Stimulated activated CD8-positive, alpha-beta memory T cell treated with anti-CD3 and anti-CD28 coated beads, Interleukin-4, amount 100 ng/mL, for 4 hours (primary cell): ENCODE measurements at places on chromosomes 11 and 22.

DNA sequence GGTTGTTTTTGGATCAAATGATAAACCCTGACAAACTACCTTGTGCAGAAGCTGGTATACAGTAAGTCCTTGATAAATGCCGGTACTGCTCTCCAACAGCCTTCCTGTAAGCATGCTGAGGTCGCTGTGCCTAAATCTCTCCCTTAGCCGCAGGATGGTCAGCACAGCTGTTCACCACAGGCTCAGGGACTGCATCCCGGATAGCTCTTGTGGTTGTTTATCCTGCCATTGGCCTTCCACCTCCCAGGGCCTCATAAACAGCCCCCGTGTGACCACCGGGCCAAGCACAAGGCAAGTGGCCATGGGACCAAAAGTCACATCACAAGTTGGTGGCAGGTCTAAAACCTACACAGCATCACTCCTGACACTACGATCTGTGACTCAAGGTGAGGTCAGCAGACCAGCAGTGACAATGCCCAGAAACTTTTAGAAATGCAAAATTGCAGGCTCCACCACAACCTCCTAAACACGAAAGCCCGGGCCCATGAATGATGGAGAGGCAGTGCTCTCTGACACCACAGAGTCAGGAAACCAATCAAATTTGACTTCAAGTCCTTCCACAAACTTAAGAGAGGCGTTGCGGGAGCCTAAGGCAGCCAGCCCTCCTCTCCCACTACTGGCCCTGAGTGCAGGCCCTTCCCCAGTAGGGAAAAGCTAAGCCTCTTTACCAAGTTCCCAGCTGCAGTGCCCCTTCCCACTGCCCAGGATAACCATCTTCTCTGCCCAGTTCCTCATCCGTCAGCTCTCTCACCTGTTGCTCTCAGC, 3.9 kb downstream of the SPATA19 start:
- no peak for DNase-seq

- DNase-seq, result no peak
Observed at GRCh38 chr22:26041931-26042330, 127.3 kb upstream of the SEZ6L start.

GRCh38 chr11:23288003-23288783, 427.9 kb upstream of the CCDC179 start:
- DNase-seq, result no peak

- no peak for DNase-seq
Observed at GRCh38 chr11:112159098-112160065, 4.5 kb downstream of the IL18 start.

DNA sequence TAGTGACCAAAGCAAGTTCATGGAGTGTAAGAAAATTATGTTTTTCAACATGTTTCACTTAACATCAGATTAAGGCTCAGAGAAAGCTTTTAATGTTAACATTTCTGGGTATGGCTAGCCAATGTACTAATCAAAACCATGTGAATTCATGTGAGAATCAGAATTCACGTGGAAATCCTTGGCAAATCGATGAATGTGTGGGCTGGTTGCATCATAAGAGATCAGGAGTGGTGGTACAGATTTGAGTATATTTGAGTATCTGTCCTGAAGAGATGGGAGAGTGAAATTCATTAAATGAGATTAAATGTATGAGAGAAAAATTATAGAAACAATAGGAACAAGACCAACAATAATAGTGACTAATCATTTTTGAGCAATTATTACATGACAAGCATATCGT, 638.6 kb upstream of the ANO5 start:
- DNase-seq, result no peak

- DNase-seq, result no peak
Observed at GRCh38 chr11:64297699-64298358, 2.3 kb upstream of the CATSPERZ start.

- no peak for DNase-seq
Observed at GRCh38 chr22:36860017-36860416, 789 bp upstream of the NCF4 start.

- no peak for DNase-seq
Observed at GRCh38 chr22:39543095-39543494, 10.5 kb upstream of the RPS19BP1 start.

GRCh38 chr11:28400331-28401100, 292.3 kb downstream of the METTL15 start:
- no peak for DNase-seq

DNA sequence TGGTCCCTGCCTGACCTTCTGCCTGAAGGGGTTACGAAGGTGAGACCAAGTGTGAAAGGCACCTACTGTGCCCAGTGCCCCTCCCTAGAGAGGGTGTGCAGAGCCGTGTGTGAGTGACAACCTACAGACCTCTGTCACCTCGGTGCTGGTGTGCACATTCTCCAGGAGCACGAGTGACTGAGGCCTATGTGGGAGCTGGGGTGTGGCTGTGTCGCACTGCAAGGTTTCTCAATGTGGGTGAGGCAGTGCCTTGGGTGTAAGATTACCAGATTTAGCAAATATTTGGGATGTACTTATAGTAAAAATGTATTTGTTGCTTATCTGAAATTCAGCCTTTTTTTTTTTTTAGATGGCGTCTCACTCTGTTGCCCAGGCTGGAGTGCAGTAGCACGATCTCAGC, 5.6 kb downstream of the STARD10 start:
- no peak for DNase-seq

GRCh38 chr22:26849575-26849974, 192.2 kb downstream of the MIAT start:
- no peak for DNase-seq

- no peak for DNase-seq
Observed at GRCh38 chr11:61688365-61689163, 8.4 kb downstream of the DAGLA start.

- DNase-seq, result no peak
Observed at GRCh38 chr11:117786135-117786870, 10.7 kb downstream of the DSCAML1 start.

DNA sequence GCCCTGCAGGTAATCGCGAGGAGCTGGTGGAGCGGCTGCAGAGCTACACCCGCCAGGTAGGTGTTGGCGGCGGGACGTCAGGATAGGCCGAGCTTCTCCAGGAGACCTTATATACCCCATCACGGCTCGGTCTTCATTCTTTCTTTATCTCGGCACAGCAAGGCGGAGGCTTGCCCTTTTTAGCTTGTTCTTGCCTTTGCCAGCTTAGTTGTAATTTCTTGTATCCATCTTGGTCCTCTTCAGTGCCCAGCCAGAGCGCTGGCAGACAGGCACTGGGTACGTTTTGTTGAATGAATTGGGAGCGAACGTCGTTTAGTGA, 459 bp downstream of the SF3B2 start:
- no peak for DNase-seq

- DNase-seq, result no peak
Observed at GRCh38 chr11:66119348-66120133, 49.5 kb downstream of the PACS1 start.

- DNase-seq, result no peak
Observed at GRCh38 chr22:44795701-44796630, 43.6 kb downstream of the ARHGAP8 start.

DNA sequence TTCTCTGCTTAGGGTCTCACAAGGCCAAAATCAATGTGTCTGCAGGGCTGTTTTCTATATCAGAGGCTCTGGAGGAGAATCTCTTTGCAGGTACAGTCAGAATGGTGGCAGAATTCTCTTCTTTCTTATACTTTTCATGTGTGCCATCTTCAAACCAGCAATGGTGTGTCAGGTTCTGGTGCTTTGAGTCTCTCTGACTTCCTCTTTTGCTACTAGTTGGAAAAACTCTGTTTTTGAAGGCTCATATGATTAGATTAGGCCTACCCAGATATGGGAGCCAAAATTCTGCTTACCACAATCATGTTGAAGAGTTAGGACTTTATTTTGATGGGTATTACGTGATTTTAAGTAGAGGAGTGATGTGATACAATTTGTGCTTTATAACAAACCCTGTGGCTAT, 18.8 kb upstream of the TECTA start:
- no peak for DNase-seq

DNA sequence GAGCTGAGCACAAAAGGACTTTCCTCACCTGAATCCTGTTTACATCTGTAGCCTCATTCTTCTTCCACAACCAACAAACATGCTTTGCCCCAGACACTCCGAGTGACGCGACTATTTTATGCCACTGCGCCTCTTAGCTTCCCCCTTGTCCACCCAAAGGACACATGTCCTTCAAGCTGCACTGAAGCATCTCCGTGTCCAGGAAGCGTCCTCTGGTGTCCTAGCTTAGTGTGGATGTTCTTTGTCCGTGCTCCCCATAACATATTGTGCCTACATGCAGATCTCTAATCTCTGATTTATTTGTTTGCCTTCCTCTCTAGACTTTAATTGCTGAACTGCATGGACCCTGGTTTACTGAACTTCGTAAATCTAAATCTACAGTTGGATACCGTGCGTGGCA, 20.1 kb upstream of the CECR2 start:
- DNase-seq, result no peak

GRCh38 chr22:20401376-20402014, 7.5 kb downstream of the ZNF74 start:
- DNase-seq, result no peak

DNA sequence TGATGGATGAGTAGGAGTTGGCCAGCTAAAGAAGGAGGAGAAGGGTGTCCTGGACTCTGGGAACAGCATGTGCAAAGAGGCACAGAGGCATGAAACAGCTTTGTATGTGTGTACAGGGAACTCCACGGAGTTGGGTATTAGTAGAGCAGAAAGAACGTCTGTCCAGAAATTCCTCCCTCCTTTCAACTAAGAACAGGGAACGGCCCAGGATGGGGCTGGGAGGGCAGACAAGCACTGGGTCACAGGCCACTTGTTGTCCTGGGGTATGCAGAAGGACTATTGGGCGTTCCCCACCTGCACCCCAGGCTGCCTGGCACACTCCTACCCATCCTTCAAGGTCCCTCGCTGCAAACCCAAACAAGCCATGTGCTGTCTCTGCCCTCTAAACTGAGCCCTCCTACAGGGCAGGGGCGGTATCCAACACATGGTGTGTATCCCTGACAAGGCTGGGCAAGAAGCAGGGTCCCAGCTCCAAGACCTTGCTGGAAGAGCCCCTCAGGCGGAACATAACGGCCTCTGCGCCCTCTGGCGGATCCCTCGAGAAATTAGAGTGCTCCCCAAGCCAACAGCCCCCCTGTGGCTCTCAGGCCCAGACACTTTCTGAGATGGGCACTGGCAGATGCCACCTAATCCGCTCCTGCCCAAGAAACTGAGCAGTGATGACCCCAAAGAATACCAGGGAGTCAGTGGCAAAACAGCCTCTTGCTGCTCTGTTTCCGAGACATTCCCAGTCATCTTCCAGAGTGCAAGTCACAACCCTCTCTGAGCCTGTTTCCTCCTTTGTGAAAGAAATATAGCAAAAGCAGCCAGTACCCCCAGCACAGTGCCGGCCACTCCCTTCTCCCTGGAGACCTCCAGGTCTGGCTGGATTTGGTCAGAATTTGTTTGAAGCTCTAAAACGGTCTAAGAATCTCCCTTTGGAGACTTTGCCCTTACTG, 1.6 kb upstream of the ELFN2 start:
- peak; percentile 26 for DNase-seq

DNA sequence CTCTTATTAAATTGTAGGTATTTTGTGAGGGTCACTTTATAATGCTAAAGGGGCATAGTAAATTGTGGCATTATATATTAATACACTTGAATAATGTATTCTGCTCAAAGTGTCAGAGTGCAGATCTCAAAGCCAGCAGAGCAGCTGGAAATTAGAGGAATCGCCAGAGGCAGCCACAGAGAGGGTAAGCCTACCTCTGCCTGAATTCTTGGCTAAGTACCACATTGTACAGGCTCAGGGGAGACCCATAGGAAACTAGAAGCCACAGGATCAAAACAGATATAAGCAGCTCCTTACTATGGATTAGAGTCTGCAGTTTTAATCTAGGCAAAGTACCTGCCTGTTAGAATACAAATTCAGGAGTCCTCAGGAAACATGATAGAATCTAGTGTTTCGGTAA, 249.3 kb downstream of the DDX10 start:
- no peak for DNase-seq

- DNase-seq, result no peak
Observed at GRCh38 chr11:44979543-44980399, 29.1 kb upstream of the TP53I11 start.

DNA sequence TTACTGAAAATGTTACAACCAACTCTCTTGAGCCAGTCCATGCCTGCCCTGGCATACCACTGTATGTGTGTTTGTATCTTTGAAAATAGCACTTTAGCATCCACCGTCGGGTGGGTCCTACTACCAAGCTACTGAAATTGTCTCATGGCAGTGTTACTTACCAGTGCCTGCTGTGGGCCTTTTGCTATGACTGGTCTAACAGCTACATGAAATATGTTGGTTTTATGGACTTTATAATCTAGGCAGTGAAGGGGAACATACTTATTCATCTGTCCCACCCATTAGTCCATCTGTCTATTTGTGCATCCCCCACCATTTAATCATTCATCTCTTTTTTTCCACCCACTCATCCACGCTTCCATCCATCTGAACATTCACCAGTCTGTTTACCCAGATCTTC, 106.0 kb downstream of the NAV2 start:
- DNase-seq, result no peak

GRCh38 chr22:20606041-20606783, 98.8 kb downstream of the MED15 start:
- DNase-seq, result peak; percentile 28

DNA sequence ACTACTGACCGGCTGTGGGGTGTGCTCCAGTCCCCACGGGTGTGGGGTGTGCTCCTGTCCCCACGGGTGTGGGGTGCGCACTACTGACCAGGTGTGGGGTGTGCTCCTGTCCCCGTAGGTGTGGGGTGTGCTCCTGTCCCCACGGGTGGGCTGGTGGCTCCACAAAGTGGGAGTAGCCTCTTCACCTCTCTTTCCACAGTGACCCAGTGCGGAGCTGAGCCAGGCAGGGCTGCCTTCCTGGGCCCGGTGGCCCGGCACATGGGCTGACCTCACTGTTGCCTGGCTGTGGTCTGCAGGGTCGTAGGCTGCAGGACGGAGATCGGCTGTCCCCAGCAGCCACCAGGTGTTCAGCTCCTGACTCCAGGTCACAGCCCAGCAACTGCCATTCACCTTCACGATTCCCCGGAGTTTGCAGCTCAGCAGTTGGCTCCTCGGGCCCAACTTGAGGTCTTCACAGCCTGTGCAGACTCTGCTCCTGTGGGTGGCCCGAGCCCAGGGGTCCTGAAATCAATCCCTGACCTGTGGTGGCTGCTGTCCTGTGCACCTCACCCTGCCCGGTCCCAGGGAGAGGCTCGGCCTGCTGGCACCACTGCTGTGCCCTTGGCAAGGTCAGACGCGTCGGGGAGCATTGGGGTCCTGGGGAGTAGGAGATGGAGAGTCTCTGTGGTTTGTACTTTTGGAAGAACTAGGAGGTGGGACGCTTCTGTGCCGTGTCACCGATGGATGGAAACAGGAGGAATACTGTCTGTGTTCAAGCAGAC, 414.3 kb downstream of the TBC1D22A start:
- DNase-seq, result no peak

DNA sequence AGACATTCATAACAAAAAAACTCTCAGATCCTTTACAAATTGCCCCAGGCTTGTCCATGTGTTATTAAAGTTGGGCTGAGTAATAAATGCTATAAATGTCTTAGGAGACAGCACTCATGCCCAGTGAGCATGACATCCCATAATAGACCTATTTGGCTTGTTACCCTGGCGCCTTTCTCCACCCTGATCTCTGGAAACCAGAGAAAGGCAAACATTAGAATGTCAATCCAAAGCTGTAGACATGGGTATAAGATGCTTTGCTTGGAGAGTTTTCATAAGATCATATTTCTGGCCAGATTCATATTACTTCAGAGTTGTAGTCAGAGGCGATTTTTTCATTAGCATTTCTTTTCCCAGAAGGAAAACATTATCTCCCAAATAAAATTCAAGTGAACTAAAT, 161.3 kb upstream of the UBASH3B start:
- DNase-seq, result no peak
